Foreskin fibroblast (primary cell): ENCODE measurements at places on chromosomes 5 and 9.

- DNase-seq, result no peak
Observed at GRCh38 chr5:125220284-125220683, 473.8 kb upstream of the ZNF608 start.

GRCh38 chr9:79129865-79130480 is 441.8 kb upstream of the TLE4 start:
- DNase-seq, result peak; percentile 84

DNA sequence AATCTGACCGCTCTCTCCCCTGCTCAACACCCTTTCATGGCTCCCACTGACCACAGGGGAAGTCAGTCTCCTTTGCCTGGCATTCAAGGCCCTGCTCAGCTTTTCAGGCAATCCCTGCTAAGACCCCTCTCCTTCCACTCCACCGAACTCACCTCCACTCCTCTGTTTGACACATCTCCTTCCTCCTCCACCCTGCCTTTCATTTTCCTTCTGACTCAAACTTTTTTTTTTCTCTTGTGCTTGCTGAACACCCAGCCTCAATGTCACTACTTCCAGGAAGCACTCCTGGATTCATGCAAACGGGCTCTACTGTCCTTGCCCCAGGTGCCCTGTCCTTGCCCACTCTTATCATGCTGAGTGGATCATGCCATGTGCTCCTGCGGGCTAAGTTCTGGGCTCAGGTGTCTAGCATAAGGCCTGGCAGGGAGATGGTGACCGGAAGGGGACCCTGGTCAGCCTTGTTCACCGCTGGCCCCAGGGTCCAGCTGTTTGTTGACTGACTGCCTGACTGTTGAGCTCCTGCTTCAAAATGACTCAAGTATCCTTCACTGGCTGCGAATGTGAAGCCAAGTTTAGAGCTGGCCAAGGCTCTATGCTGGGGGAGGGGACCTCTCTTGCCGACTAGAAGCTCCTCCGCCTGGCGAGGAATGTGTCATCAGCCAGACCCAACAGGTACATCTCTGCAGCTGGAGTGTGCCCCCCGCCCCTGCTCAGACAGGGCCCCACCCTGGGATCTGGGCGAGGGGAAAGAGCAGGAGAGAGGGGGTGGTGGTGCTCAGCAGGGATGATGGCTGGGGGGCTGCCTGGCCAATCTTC is 6.2 kb downstream of the NR5A1 start:
- no peak for DNase-seq

- DNase-seq, result peak; percentile 33
Observed at GRCh38 chr9:2234371-2234893, 219.3 kb downstream of the SMARCA2 start.

- DNase-seq, result no peak
Observed at GRCh38 chr9:68746525-68746924, 41.5 kb downstream of the PIP5K1B start.

GRCh38 chr9:567128-567746 is 274.3 kb upstream of the DMRT1 start:
- no peak for DNase-seq
